GM06990 (cell line): ENCODE measurements at places on chromosomes 11 and 22.

DNA sequence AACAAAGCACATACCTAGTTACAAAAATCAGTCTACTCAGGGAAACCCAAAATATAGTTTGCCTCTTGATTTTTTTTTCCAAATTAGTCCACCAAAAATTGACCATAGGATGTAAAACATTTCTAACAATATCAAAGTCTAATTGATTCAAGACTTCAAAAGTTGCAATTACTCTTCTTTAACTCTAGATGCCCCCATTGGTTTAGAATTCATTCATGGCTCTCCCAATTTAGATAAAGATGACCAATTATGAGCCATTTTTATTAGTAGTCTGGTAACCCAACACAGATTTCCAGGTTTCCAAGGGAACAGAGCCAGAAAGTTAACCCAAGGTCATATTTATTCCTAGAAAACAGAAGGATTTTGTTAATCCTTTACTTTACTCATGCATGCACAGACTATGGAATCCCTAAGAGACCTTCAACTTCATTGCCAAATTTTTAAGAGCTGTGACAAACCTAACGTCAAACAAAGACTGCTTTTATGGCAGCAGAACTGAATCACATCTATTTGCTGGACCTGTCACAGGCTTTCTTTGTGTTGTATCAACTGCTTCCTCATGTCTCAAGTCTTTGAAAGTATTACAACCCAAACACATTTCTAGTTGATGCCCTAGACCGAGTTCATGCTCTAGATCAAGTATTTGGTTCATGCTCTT lies 55.3 kb downstream of the C22orf42 start:
- no peak for DNase-seq

- DNase-seq: no peak
These were observed 26.3 kb upstream of the PHF21B start for GRCh38 chr22:45036154-45036553.

DNA sequence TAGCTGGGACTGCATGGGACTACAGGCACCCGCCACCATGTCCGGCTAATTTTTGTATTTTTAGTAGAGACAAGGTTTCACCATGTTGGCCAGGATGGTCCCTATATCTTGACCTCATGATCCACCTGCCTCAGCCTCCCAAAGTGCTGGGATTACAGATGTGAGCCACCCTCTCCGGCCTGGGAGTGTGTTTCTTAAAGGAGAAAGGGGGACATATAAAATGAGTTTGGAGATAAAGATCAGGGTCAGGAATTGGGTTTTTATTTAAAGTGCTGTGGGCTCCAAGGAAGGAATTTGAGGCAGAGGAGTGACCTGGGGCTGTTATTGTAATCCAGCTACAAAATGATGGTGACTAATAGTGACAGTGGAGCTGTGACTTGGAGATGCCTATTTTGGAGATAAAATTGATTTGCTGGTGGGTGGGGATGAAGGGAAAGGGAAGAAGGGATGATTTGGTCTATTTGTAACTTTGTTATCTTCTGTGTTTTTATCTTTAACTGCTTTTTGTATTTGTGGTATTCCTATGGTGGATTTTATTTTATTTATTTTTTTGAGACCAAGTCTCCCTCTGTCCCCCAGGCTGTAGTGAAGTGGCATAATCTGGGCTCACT lies 5.0 kb downstream of the CRKL start:
- no peak for DNase-seq

GRCh38 chr22:41377846-41378245 lies 3.9 kb upstream of the TEF start:
- no peak for DNase-seq

- no peak for DNase-seq
These were observed 9.1 kb downstream of the UCP3 start for GRCh38 chr11:73999581-74000306.
